ENCODE measurements at places on chromosomes 6 and 20.
A peak's percentile ranks its signal among the peaks of the same experiment; 100 is the strongest.

- peak; percentile 54 for DNase-seq
Observed at GRCh38 chr6:24313251-24314141, 44.4 kb downstream of the DCDC2 start.

- DNase-seq, result no peak
Observed at GRCh38 chr6:24795106-24795505, 3.6 kb downstream of the ARMH2 start.

DNA sequence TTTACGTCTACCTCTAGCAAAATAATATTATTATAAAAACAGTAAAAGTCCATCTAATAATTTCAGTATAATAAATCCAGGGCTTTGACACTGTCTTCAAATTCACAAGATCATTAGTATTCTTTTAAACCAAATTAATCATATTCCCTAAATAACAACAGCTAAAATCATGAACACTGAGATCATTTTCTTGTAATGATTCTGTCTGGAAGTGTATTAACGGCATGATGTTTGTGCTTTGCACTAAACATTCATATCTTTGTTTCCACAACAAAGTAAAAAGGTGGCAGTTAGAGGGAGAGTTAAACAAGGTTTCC is 18.8 kb downstream of the HIVEP2 start:
- DNase-seq, result no peak

GRCh38 chr6:144104488-144104887 is 9.1 kb upstream of the SF3B5 start:
- DNase-seq, result no peak

- DNase-seq, result no peak
Observed at GRCh38 chr6:163098827-163099479, 315.6 kb upstream of the QKI start.

DNA sequence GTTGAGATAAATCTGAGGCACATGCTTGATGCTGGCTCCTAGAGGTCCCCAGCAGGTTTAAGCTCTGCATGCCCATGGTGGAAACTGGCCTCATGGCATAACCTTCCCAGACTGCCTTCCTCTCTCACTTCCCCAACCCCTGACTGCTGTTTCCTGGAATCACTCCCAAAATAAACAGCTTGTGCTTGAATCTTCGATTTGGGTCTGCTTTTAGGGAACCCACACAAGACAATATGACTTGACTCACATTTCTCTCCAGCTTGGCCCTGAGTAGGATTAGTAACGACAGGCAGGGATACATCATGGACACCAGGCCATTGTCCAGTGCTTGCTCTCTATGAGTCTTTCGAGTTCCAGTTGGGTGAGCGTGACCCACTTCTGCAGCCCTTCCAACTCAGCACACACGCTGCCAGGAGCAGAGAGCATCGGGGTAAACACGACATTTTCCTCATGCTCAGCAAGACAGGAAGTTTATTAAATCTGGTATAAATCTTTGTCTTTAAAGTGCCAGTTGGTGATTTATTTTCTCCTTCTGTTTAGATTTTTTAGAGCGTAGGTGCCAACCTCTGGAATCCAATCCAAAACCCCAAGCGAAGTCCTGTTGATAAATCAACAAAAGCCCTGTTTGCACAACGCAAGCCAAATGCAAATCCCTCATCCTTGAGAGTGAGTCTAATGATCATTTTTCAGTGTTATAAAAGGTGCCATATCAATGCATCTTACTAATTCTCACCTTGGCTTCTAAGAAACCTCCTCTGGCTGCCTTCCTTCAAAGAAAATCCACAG is 135.0 kb downstream of the FOXA2 start:
- DNase-seq, result no peak

DNA sequence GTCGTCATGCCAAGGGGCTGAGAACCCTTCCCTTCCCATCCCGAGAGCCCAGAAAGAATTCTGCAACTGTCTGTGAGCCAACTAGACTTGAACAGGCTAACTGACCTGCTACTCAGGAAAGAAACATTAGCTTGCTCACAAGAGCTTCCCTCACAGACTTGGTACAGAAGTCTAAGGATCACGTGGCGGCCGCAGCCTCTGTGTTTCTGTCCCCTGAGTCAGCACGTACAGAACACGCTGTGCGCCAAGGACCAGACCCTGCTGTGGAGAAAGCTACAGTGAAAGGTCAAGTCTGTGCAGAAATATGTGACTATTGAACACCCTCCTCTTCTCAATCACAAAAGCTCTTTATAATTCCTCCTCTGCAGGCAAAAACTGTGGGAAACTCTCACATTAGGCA is 151.3 kb upstream of the QKI start:
- no peak for DNase-seq

GRCh38 chr20:53187392-53188068 is 215.4 kb downstream of the TSHZ2 start:
- DNase-seq, result peak; percentile 34

Data from right kidney (tissue), 9 donors.